Endodermal cell (in vitro differentiated cells): ENCODE measurements at places on chromosomes 6 and 20. TPM values are rescaled to one million over a fixed set of nuclear protein-coding genes. Genes with fewer than 3 reads are reported as not detected.

NEDD9 gene
- 7.4 and 8.2 TPM in 2 replicates for total RNA-seq

DNA sequence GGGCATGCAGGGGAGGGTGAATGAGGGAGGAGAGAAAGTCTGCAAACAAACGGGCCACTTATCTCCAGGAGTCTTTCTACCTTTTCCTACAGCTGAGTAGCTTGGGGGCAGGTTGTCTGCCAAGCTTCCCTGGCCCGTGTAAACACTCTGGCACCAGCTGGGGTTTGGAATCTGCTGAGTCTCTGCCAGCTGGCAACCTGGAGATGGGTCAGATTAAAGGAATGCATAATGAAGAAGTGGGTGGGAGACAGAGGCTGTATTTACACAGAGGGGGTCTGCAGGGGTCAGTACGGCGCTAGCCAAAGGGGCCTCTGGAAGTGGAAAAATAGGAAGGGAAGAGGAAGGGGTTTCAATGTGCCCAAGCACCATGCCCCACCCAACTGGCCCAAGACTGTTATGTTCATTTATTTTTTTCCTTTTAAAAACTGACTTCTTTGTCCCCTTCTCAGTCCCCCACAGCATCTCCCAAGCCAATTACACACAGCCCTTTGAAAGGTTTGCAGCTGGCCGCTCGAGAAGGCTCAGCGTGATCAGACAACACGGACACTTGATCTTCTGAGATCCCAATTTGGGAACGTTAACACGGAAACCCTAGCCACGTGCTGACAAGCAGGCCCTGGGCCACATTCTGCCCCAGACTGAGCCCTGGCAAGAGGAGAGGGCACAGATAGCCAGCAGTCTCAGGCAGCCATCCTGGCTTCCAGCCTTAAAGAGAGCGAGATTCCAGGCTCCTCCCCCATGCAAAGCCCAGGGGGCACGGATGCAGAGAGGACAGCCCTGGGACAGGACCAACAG, 25.2 kb downstream of the TRAM2 start:
- DNase-seq = peak; percentile 83

DNA sequence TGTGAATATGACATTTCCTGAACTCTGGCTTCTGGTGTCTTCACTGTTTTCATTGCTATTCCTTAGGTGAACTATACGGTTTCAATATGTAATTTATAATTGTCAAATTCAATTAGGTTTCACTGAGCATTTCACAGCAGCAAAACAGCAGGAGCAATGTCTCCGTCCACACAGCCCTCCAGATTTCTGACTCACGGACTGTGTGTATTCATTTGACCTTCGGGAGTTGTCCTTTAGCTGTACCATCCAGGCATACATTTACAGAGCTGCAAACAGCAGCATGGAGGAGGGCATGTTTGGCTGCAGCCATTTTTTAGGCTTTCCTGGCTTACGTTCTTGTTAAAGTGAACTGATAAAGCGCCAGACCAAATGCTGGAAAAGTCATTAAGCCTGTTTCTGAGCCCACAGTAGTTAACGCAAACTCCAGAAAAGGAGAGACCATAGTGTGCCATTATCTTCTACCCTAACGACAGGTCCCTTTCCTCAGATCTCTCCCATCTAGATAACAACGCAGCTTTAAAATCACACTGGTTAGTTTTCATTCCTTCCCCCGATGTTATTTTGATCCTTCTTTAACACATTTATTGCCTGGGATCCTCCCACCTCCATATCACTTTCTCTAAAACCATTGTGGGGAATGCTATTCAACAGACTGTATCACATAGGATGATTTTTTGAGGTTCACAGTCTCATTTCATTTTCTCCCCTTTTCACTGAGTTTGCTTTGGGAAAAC, 18.3 kb downstream of the FOXC1 start:
- DNase-seq = no peak

GRCh38 chr6:73577676-73578075, 56.8 kb upstream of the EEF1A1 start:
- DNase-seq = no peak

GRCh38 chr20:34180460-34181120, 60.6 kb upstream of the ASIP start:
- DNase-seq = no peak

DNA sequence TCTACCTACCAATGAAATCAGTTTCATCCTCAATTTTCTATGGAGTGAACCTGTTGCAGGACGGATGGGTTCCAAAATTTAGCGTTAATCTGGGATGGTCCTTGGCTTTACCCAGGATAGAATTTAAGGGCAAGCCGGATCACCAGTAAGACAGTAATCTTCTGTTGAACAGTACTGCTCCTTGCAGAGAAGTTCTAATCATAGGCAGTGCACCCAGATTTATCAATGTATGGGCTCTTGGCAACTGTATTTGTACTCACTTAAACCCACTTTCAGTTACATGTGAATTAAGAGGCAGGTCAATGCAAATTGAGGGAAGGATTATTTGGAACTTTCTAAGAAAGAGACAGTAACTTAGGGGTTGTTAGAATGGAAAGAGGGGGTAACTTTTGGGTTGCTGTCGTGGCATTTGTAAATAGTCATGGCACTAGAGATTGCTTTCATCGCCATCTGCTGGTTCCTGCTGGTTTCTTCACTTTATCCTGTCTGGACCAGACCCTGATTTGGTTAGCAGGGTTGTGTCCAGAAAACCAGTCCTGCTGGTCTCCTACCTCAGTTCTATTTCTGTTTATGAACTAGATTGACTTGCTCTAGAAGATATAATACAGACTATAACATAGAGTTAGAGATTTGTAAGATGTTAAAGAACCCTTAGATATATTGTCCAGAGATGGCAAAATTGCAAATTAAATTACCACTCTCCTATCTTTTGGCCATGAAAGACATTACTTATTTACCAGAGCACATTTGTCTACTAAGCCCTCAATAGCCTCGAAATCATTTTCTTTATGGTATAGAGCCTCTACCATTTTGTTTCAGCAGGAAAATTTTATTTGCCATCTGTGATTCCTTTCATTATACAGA, 646.3 kb downstream of the UTRN start:
- peak; percentile 75 for DNase-seq

ULBP1 gene
- 0.34 and 0.55 TPM in 2 replicates for total RNA-seq

- DNase-seq = no peak
Observed at GRCh38 chr6:149942461-149942829, 631 bp downstream of the ULBP2 start.

LIN28B gene
- 42.3 to 65.3 TPM (median 64.7 TPM) in 3 replicates for total RNA-seq

RNF144B gene
- 1.5 and 4.0 TPM in 2 replicates for total RNA-seq

DNA sequence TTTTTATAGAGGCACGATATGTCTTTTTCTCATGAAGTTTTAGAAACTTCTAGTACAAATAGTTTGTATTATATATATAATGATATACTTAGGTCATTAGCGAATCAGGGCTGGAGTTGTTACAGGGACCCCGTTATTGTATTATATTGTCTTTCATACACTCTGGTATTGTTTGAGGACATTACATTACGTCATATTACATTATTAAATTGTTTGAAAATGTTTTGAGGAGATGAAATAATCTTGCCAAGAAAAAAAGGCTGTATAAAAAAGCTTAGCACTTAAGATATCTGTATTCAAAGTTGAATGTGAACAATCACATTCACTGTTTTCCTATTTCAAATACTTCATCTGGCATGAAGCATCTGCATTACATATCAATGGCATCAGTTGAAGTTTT, 239.6 kb upstream of the ASCC3 start:
- no peak for DNase-seq

IRF4 gene
- 0.48 to 0.52 TPM in 2 of 3 replicates, not detected in the other for total RNA-seq

DNA sequence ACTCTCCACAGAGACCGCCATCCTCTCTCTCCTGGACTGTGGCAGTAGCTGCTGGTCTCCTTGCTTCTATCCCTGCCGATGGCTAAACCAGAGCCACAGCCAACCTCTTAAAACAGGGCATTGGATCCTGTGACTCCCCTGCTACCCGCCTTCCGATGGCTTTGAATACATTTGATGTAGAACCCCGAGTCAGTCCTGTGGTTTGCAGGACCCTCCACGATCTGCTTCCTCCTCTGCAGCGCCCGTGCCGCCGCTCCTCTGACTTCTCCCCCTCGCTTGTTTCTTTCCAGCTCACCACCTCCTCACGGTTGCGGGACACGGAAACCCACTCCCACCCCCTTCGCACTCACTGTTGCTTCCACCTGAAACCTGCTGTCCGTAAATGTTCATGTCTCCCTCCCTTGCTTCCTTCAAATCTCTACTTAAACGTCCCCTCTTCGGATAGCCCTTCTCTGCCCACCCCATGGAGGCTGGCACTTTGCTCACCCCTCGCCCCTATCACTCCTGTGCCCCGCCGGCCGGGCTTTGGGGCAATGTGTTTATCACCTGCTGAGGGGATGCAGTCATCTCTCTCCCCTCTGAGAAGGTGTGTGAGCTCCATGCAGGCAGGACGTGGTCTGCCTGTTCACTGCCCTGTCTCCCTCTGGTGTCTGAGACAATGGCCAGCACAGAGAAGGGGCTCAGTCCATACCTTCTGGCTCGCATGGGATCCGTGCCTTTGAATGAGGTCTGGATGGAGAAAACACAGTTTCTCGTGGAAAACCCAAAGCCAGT, 67.8 kb downstream of the GFOD1 start:
- no peak for DNase-seq

- peak; percentile 92 for DNase-seq
Observed at GRCh38 chr20:49541733-49542513, 26.0 kb downstream of the PTGIS start.

- no peak for DNase-seq
Observed at GRCh38 chr20:4233520-4233919, 218.2 kb upstream of the RNF24 start.

APOBEC2 gene
- not detected in 3 replicates for total RNA-seq

- no peak for DNase-seq
Observed at GRCh38 chr20:36004045-36004444, 35.7 kb downstream of the CNBD2 start.

LY6G6F gene
- not detected in 2 replicates for total RNA-seq

GRCh38 chr20:57605045-57605444, 15.2 kb downstream of the ZBP1 start:
- no peak for DNase-seq

DNA sequence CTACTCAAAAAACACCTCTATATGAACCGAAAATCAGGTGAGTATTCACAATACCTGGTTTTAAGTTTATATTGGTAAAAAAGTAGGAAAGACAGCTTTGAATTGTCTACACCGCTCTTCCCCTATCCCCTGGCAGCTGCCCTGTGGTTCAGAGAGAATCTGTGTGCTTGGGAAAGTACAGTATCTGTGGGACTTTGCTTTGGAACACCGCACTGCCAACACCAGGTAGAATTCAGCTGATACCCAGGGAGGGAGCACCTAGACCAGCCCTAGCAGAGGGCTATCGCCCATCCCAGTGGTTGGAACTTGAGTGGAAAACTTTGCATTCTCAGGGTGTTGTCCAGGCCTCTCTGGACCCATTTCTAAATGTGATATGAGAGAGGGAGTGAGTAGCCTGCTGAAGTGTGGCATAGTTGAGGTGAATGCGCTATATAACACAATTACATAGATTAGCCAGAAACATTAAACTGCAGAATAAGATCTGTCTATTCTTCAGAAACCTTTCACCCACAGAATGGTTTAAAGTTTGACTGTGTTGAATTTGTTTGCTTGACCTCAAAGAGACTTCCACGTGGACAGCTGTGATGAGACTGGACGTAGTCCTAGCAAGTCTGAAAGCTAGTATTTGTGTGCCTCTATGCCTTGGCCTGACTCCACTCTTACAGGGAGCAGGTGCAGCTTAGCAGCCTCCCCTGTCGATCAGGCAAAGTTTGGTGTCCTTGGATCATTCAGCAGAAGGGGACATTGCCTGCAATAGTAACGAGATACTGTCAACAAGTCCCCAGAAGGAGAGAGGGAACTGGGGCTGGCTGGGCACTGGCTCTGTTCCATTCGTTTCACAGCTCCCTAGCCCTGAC, 11.5 kb upstream of the MPC1 start:
- DNase-seq = no peak

GMEB2 gene
- total RNA-seq = 11.5 and 11.8 TPM in 2 replicates

PDE7B gene
- total RNA-seq = 0.06 TPM in 1 of 3 replicates, not detected in the others

DNA sequence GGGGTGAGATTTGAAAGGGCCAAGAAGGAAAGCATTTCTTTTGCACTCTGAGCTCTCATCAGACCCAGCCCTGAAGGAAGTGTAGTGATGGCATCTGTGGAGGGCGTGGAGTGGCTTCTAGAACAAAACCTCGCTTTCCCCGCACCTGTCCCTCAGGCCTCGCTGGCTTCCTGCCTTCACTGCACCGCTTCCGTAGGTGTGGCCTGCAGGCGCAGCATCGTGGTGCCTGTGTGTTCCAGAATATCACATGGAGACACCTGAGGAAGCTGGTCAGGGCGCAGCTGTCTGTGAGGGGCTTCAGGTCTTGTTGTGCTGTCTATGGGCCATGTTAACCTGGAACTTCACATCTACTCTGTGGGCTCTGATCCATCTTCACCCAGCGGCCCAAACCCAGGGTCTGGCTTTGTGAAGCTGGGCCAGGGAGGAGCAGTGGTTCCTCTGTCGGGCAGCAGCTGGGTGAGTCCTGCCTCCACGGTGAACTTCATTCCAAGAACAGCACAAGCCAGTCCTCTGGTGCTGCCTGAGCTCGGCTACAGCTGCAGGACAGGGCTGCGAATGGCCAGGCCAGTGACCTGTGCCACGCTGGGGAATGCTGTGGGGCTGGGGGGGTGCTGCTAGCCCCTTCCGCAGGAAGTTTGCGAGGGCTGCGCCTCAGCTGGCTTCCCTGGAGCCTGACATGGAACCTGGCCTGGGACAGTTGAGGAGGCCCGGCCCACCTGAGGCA, 40.9 kb downstream of the DSTN start:
- DNase-seq = peak; percentile 59

ENPP3 gene
- total RNA-seq = not detected in 3 replicates

TMEM170B gene
- total RNA-seq = 2.2 and 2.3 TPM in 2 replicates

SEL1L2 gene
- not detected in 2 replicates for total RNA-seq

TRERF1 gene
- 5.3 and 5.8 TPM in 2 replicates for total RNA-seq

DNA sequence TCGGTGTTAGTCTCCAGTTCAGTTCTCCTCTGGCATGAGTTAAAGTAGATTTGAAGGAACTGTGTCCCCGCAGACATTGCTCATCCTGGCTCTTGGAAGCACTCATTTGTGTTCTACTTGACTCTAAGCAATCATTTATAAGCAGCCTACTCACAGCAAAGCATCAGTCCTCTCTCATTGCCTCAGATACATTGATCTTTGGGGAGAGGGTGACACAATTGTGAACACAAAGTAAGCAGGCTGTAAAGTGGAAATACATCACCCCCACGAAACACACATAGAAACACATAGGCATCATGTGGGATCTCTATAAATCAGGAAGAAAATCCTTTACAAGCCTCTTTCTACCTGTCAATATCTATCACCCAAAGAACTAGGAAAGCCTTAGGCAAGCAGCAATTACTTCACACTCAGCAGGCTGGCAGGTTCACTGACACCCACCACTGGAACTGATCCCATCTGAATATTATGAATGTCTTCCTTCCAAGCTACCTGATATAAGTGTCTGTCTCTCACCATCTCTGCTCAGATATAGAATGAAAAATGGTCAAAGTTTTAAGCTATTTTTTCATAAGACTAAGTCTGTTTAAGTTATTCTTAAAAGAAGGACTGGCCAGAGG, 675.8 kb downstream of the HACE1 start:
- no peak for DNase-seq

GRCh38 chr6:142035890-142036289, 96.8 kb upstream of the GJE1 start:
- no peak for DNase-seq

GRCh38 chr20:61644378-61645076, 392.5 kb downstream of the CDH4 start:
- no peak for DNase-seq

- DNase-seq = no peak
Observed at GRCh38 chr6:24376871-24377270, 19.0 kb upstream of the DCDC2 start.

SALL4 gene
- total RNA-seq = 297 to 409 TPM (median 397 TPM) in 3 replicates

FOXF2 gene
- 0.11 and 0.14 TPM in 2 replicates for total RNA-seq

CGAS gene
- 2.8 and 3.8 TPM in 2 replicates for total RNA-seq
